ENCODE measurements at places on chromosomes 12 and 14. TPM values are rescaled to one million over a fixed set of nuclear protein-coding genes. Genes with fewer than 3 reads are reported as not detected.

Gene CCDC198
- 0.51 TPM for total RNA-seq

Gene ANG
- 6.4 TPM for total RNA-seq

DNA sequence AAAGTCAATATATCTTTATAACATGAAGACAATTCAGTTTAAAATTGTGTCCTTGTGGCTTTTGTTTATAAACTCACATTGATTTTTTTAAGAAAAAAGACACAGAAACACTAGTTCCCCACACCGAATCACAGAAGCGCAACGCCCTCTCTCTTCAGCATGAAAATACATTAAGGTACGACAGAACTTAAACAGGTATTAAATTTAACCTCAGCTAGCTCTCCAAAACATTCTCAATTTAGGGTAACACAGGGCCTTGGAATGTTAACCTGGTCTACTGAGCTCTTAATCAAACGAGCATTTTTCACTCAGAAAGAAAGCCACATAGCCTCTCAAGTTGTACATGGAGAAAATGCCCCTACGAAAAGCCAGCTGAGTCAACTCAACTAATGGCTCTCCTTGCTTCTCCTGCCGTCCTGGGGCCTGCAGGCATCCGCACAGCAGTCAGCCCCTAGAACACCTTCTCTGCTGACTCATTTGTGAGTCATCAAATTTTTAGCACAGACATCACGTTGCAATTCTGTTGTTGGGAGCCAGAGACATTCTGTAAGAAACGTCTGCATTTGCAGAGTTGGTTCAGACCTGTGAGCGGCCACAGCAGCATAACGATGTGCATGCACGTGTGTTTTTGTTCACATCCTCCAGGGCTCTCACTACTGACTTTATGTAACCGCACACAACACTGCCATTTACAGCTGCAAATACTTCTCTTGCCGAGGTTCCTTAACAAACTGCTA lies 141.6 kb downstream of the ITPR2 start:
- peak; percentile 95 for DNase-seq

GRCh38 chr12:113330505-113330904 lies 4.4 kb downstream of the SLC8B1 start:
- DNase-seq, result no peak

- DNase-seq, result no peak
Observed at GRCh38 chr12:31645924-31646323, 13.6 kb upstream of the ETFBKMT start.

Gene BMAL2
- total RNA-seq, result 43.6 TPM

- no peak for DNase-seq
Observed at GRCh38 chr14:82766996-82767395, 1233.3 kb upstream of the SEL1L start.

GRCh38 chr12:100608776-100609175 lies 35.3 kb downstream of the GAS2L3 start:
- DNase-seq, result no peak

Gene APOLD1
- total RNA-seq, result 63.8 TPM

DNA sequence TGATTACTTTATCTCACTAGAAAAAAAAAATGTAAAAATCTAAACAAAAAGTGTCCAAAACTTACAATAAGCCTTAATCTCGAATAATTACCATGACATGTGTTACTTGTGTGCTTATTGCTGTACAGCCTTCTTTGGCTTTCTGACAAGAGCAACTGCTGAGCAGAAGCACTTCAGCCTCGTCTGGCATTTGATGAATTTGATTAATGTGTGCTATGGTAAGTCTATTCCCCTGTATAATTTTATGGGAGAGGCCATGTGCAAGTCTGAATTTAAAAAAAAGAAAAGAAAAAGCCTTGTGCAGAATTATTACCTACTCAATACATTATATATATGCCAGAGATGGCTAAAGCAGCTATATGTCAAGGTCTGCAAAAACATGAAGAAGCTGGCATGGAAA lies 113.9 kb downstream of the AEBP2 start:
- no peak for DNase-seq

DNA sequence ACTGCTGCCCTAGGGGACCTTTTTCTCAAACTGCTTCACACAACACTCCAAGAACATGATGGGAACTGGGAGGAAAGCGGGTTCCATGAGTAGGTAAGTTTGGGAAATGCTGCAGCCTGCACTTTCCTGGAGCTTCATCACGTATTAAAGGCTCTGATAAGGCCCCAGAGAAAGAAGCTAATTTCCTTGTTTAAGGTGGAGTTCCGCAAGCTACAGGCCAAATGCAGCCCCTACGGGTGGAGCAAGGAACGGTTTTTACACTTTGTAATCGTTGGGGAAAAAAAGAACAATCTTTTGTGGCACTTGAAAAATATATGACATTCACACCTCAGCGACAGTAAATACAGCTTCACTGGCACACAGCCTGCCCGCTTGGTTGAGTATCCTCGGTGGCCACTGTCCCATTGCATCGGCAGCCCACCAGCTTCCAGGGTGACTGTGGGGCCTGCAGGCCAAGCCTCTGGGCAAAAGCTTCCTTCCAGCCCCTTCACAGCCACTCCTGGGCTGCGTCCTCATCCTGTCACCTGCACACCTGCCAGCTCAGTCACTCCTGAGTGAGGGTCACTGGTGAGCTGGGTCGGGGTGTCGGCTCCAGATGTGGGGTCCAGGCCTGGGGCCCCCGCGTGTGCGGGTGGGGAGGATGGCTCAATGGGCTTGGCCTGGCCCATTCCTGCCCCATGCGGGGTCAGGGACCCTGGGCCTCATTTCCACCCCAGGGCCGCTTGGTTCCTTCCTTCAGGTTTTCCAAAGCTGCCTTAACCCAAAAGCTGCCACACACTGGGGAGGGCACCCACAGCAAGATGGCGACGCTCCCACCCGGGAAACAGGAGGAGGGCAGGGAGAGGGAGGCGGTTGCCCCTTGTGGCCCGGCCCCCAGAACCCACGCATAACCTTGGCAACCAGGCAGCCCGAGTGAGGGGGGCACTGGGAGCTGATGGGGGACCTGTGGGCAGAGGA lies 2.4 kb downstream of the AMN start:
- no peak for DNase-seq

DNA sequence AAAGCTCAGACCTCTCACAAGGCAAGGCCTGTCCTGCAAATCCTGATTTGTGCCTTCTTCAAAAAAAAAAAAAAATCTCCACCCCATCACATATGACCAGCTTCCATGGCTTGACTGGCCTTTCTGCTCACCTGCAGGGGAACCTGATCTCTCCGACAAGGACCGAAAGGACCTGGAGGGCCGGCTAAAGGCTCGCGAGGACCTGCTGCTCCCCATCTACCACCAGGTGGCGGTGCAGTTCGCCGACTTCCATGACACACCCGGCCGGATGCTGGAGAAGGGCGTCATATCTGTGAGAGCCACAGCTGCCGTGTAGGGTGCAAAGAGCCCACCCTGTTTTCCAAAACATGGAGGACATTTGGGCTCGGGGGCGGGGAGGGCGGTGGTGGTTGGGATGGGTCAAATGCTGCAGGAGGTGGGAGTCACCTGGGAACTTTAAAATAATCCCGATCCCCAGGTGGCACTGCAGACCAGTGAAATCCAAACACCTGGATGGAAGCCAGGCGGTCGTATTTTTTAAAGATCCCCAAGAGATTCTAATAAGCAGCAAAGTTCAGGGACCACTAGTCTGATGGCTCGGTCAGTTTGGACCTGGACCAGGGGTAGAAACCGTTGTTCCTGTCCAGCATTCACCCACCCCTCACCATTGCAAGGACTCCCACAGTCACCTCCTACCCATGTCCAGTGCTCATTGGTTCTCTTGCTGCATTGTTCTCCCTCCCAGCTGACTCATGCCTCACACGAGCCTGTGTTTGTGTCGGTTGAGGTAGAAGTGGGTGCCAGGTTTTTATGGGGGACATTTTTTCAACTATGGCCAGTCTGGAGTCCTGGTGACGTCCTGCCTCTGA lies 44.8 kb downstream of the FOXN4 start:
- peak; percentile 76 for DNase-seq

All from dermis blood vessel endothelial cell (primary cell).